Activated CD4-positive, alpha-beta memory T cell treated with anti-CD3 and anti-CD28 coated beads for 36 hours (primary cell): ENCODE measurements at places on chromosomes 16 and 17. TPM values are rescaled to one million over a fixed set of nuclear protein-coding genes. Genes with fewer than 3 reads are reported as not detected.
A peak's percentile ranks its signal among the peaks of the same experiment; 100 is the strongest.

- H3K4me3 ChIP-seq = no peak overlapping the region
- H3K36me3 ChIP-seq = no peaks in the 10 kb centered on the region
- no peak overlapping the region for H3K27ac ChIP-seq
- peaks cover 3% of the 10 kb centered on the region for H3K27me3 ChIP-seq
- DNase-seq = no peak
- H3K4me1 ChIP-seq = no peaks in the 10 kb centered on the region
Measured at GRCh38 chr16:16934660-16935059, 536.1 kb downstream of the XYLT1 start.

GRCh38 chr17:58427807-58428206, 10.5 kb upstream of the RNF43 start:
- H3K27ac ChIP-seq = no peak overlapping the region
- H3K27me3 ChIP-seq = no peaks in the 10 kb centered on the region
- no peak for DNase-seq
- peaks cover 1% of the 10 kb centered on the region for H3K36me3 ChIP-seq
- no peaks in the 10 kb centered on the region for H3K4me1 ChIP-seq
- H3K4me3 ChIP-seq = no peak overlapping the region

DNA sequence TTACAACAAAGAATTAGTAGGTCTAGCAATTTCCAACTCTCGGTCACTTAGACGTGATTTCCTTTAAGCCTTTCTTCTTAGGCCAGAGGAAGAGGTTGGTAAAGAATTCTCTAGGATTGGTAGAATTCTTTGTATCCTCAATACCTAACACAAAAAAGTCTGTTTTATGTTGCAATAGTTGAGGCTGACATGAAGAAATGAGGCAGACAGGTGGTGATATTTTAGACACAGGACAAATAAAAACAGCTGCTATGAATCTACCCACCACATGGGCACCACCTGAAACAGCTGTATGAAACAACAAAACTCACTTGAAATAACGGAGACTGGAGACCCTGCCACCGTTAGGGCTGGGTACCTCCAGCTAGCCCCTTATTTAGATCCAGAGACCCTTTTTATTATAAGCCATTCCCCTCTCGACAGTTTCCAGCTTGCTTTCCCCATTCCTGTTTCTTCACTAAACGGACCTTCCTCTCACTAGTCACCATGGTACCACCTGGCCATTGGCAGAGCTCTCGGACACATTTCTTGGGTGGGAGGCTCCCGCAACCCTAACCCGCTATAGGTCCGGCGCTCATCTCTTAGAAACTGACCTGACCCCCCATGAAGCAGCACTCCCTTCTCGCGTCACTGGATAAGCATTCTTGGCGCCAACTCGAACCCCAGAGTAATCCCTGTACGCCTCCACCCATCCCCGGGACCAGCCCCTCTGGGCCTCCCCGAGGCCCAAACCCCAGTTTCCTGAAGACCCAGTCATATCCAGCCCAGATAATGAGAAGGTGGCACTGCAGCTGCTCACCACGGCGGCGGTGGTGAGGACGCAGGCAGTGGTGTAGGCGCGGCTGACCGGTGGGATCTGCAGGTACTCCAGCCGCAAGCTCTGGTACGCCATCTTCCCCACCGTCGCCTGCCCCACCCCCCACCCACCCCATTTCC, at the start of gene DERL2:
TSS of gene DERL2 (minus strand) at position 909 of the 936 bp plus-strand sequence. CDS start at position 892, 17 bp downstream.
- peak within 1 kb of the TSS; percentile 88 for H3K4me3 ChIP-seq
- H3K27me3 ChIP-seq = no peaks in the 10 kb centered on the region
- peak within 1 kb of the TSS; percentile 98 for H3K27ac ChIP-seq

- no peak overlapping the region for H3K4me3 ChIP-seq
- no peaks in the 10 kb centered on the region for H3K4me1 ChIP-seq
- H3K36me3 ChIP-seq = no peaks in the 10 kb centered on the region
- H3K27ac ChIP-seq = no peak overlapping the region
- no peaks in the 10 kb centered on the region for H3K27me3 ChIP-seq
Measured at GRCh38 chr16:64440421-64440831, 681.4 kb downstream of the CDH11 start.

DNA sequence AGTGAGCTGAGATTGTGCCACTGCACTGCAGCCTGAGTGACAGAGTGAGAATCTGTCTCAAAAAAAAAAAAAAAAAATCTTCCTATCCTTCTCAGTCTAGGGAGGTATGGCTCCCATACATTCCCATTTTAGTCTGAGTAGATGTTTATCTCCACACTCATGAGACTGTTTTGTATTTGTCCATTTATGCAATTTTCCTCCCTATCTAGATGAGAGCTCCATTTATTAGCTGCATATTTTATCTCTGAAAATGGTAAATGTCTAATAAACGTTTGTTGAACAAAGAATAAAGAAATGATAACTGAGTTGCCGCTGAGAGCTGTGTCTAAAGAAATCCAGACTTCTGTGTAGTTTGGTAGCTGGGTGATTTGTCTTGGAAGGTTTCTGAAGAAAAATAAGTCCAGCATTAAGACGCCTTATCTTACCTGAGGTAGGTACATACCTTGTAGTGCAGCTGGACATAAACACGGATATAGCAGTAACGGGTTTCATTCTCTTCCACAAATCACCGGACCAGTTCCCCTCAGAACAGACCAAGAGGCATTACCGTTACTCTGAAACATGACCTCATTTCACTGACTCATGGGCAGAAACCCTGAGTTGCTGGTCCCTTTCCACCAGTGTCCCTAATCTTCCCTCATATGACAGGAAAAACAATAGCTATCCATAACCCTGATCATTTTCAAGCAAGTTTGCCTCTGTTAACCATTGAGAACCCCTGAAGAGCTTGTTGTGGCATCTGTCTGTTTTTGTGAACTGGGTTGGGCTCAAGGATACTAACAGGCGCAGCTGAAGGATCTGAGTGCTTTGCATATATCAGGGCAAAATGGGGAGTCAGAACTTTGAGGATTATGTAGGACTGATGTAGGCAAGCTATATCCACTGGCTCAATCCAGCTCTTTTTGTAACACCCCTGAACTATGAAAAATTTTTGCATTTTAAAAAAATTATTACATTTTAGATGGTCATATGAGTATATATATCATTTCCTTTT, 177.4 kb upstream of the XYLT1 start:
- H3K27ac ChIP-seq = no peak overlapping the region
- H3K4me3 ChIP-seq = no peak overlapping the region
- no peaks in the 10 kb centered on the region for H3K36me3 ChIP-seq

The CARHSP1 gene
- total RNA-seq = 73.1 TPM

The TP53TG3C gene
- not detected for total RNA-seq

DNA sequence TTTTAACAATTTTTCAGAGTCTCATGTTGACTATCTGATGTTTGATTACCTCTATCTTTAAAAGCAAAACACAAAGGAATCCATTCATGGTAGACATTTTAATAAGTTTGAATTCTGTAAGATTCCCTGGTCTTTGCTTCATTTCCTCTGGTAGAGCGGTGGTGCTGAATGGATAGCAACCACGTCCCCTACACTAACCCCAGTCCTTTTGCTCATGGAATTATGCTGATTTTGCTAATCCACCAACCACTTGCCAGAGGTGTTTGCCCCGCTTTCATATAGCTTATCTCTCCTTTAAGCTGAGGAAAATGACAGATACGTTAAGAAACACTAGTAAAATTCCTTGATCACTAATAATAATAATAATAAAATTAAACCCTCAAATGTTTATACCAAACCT, 9.5 kb downstream of the KCNJ16 start:
- H3K4me3 ChIP-seq = no peak overlapping the region
- DNase-seq = no peak
- H3K27me3 ChIP-seq = no peaks in the 10 kb centered on the region
- H3K4me1 ChIP-seq = no peaks in the 10 kb centered on the region
- H3K36me3 ChIP-seq = no peaks in the 10 kb centered on the region

The GPR142 gene
- total RNA-seq = not detected

The IL21R gene
- total RNA-seq = 55.0 TPM

- H3K27ac ChIP-seq = no peak overlapping the region
- H3K27me3 ChIP-seq = peaks cover 2% of the 10 kb centered on the region
- H3K4me1 ChIP-seq = no peaks in the 10 kb centered on the region
- no peak for DNase-seq
- H3K4me3 ChIP-seq = no peak overlapping the region
Measured at GRCh38 chr16:74034862-74035261, 261.8 kb upstream of the PSMD7 start.

The PIK3R6 gene
- total RNA-seq = 0.63 TPM

The SMIM36 gene
- not detected for total RNA-seq

The SLC6A2 gene
- not detected for total RNA-seq

- H3K4me1 ChIP-seq = no peaks in the 10 kb centered on the region
- H3K27me3 ChIP-seq = no peaks in the 10 kb centered on the region
- no peak overlapping the region for H3K4me3 ChIP-seq
- H3K27ac ChIP-seq = no peak overlapping the region
- DNase-seq = no peak
Measured at GRCh38 chr16:6947291-6947690, 385.4 kb upstream of the RBFOX1 start.

- peak overlapping the region; percentile 38 for H3K27ac ChIP-seq
- H3K4me3 ChIP-seq = no peak overlapping the region
- H3K27me3 ChIP-seq = no peaks in the 10 kb centered on the region
- no peak for DNase-seq
Measured at GRCh38 chr17:58321571-58322525, 6.7 kb downstream of the TSPOAP1 start.

GRCh38 chr16:70590722-70591415, 55.5 kb upstream of the IL34 start:
- no peaks in the 10 kb centered on the region for H3K4me1 ChIP-seq
- no peaks in the 10 kb centered on the region for H3K36me3 ChIP-seq
- peaks cover 3% of the 10 kb centered on the region for H3K27me3 ChIP-seq
- H3K27ac ChIP-seq = no peak overlapping the region
- no peak for DNase-seq

The ZSCAN10 gene
- total RNA-seq = not detected

The KRT38 gene
- not detected for total RNA-seq

The C1QBP gene
- total RNA-seq = 342 TPM

The MNT gene
- total RNA-seq = 18.1 TPM
